ENCODE measurements at places on chromosomes 13 and 19.

- DNase-seq = no peak
These were observed at the start of gene SIGLEC12 for GRCh38 chr19:51501594-51502263. Gene SIGLEC12, minus strand, starts transcription at chr19:51501800. Its CDS starts 67 bp downstream, at chr19:51501733.

- no peak for DNase-seq
These were observed 13.9 kb downstream of the C3 start for GRCh38 chr19:6706633-6706958.

- no peak for DNase-seq
These were observed 61.2 kb upstream of the EDNRB start for GRCh38 chr13:77979721-77980385.

GRCh38 chr13:113862931-113863523 lies 849 bp downstream of the GAS6 start:
- no peak for DNase-seq

DNA sequence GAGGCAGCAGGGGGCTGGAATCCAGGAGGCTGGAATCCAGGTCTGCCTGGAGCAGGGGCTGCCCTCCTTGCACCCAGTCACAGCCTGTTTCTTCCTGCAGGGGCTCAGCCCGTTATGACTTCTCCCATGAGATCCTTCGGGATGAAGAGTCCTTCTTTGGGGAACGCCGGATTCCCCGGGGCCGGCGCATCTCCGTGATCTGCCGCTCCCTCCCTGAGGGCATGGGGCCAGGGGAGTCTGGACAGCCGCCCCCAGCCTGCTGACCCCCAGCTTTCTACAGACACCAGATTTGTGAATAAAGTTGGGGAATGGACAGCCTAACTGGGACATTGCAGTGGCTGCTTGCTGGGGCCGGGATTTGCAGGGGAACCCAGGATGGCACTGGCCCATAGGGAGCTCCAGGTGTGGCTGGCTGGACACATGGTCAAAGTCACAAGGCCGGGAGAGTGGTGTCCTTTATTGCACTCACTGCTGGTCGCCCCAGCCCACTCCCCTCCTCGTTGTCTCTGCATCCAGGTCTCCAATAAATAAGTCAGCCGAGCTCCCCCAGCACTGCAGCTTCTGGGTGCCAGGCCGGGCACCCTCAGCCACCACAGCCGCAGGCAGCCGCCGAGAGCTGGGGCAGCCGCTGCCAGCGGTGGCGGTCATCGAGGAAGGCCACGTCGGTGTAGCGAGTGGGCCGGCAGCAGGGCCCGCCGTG lies 872 bp downstream of the PSPN start:
- DNase-seq = no peak

Measured in stimulated activated CD4-positive, alpha-beta T cell treated with anti-CD3 and anti-CD28 coated beads, TNF-alpha, amount 100 ng/mL, for 1 hour (primary cell).